GM12865 (cell line): ENCODE measurements at places on chromosomes 12 and 14.
A peak's percentile ranks its signal among the peaks of the same experiment; 100 is the strongest.

GRCh38 chr12:108772891-108773797 lies 41.8 kb upstream of the CORO1C start:
- no peak for DNase-seq

DNA sequence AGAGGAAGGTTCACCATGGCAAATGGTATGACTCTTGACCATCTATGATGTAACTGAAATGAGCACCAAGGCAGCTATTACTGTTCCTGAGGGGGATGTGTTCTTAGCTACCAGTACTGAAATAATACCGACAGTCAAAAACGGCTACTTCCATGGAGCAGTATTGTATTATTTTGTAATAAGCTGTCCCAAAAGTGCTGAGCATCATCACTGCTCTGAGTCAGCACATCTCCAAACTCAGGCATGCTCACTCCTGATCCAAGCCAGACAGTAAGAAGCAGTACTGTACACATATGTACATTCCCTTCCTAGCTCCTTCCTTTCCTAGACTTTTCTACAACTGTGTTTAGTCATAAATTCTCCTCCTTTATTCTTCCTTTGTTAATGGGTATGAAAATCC lies 8.6 kb downstream of the VTI1B start:
- no peak for DNase-seq

- peak; percentile 83 for DNase-seq
These were observed 57.2 kb upstream of the AEBP2 start for GRCh38 chr12:19382111-19382526.

GRCh38 chr14:41663473-41663850 lies 56.8 kb downstream of the LRFN5 start:
- no peak for DNase-seq

DNA sequence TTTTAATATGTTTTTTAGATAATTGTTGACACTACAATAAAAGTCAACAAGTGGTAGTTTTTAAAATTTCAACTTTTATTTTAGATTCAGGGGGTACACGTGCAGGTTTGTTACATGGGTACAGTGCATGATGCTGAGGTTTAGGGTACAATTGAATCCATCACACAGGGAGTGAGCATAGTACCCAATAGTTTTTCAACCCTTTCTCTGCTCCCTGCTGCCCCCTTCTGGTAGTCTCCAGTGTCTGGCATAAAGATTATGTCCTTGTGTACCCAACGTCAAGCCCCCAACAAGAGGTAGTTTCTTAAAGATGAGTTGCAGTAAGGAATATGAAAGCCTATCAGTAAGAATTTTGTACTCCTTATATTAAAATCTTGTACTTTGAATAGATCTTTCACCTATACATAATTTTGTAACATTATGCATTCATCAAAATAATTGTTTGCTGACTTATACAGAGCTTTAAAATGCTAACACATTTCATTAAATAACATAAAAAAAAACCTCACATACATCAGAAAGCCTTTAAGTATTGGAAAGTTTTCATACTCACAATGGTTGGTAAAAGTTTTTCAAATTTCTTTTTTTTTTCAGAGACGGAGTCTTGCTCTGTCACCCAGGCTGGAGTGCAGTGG lies 5.4 kb upstream of the RALGAPA1 start:
- DNase-seq: peak; percentile 73

DNA sequence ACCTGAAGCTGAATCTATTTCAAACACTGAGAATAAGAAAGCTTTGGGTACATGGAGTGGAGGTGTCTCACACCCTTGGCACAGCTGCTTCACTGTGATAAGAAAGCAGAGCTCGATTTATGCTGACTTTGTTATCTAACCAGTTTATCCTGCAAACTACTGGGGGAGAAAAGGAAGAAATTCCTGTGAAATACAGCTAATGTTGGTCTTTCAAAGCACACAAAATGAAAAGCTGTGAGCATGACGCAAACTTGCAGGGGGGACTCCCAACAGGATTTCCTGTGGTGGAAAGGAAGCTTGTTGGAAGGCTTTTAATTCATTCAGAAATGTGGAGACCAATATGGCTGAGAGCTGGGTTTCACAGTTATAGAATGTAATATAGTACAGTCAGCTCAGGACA lies 53.4 kb downstream of the SRGAP1 start:
- DNase-seq: peak; percentile 9

- DNase-seq: no peak
These were observed 37.6 kb upstream of the LTBP2 start for GRCh38 chr14:74649673-74650072.

GRCh38 chr14:77573964-77574363 lies 42.5 kb downstream of the SPTLC2 start:
- DNase-seq: no peak

- DNase-seq: no peak
These were observed 68.2 kb downstream of the ATP23 start for GRCh38 chr12:58009405-58010195.

- no peak for DNase-seq
These were observed 38.7 kb upstream of the MTERF2 start for GRCh38 chr12:107025671-107026070.

- peak; percentile 49 for DNase-seq
These were observed 13.4 kb downstream of the ATXN2 start for GRCh38 chr12:111585690-111586089.

- DNase-seq: no peak
These were observed 472.2 kb downstream of the RAD51B start for GRCh38 chr14:68291820-68292219.

DNA sequence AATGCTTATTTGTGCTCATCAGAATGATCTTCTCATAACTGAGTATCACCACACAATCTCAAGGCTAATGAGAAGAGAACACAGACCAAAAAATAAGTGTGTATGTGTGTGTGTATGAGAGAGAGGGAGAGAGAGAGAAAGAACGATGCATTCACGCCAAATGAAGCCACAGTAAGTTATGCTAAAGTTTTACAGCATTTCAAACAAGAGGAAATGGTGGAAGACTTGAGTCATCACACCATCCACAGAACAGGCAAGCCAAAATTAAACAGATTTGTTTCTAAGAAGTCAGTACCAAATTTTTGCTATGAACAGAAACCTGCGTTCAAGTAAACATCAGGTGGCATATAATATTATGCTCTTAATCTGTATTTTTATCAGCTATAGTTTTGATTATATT lies 141.2 kb downstream of the MED13L start:
- no peak for DNase-seq

DNA sequence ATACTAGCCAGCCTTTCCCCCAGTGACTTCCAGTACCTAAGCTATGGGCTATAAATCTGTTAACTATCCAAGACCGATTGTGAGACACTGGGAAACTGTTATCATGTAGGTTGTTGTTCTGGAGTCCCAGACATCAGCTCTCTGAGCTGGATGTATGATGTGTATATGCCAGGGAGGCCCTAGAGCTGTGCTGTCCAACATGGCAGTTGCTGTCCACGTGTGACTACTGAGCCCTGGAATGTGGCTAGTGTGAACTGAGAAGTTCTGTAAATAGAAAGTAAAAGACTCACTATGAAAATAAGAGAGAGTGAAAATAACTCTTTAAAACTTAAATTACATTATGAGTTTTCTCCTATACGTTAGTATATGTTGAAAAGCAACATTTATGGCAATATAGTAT lies 755.8 kb upstream of the FBXO33 start:
- DNase-seq: no peak

GRCh38 chr14:67663633-67664032 lies 10.8 kb downstream of the VTI1B start:
- DNase-seq: no peak

DNA sequence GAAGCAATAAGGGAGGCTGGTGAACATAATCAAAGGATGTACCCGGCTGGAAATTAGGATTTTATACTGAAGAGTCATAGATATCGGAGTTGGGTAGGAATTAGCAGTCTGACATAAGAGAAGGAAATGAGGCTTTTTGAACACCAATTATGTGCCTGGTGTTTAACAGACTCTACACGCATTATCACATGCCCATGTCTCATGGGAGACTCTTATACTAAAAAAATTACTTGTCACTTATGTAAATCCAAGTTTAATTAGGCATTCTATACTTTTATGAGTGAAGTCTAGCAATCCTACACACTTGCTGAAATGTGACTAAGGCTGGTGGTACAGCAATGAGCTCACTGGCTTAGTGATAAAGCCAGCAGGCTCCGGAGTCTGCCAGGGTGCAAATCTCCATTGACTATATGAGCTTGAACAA lies 93.5 kb downstream of the NUAK1 start:
- DNase-seq: no peak

DNA sequence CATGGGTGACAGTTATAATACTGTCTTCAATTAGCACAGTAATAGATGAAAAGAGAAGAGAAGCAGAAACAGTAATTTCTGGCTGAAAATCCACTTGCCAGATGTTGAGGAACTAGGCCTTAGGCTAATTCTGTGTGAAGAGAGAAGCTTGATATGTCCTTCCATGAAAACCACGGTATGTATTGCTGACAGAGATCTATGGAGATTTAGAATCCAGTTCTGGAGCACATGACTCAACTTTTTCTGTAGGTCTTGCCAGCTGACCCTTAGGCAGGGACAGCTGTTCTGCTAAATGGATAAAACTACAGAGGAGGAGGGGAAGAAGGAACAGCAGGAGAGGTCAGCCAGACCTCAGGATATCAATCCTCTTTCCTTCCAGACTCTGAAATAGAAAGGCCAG lies 211.5 kb downstream of the PRKD1 start:
- no peak for DNase-seq

GRCh38 chr12:27193106-27193505 lies 51.0 kb upstream of the STK38L start:
- DNase-seq: no peak

- DNase-seq: peak; percentile 31
These were observed 26.1 kb upstream of the STAC3 start for GRCh38 chr12:57276935-57277563.

GRCh38 chr12:69423037-69423905 lies 46.9 kb upstream of the FRS2 start:
- no peak for DNase-seq

- DNase-seq: no peak
These were observed 17.5 kb downstream of the YBX3 start for GRCh38 chr12:10705655-10706054.

GRCh38 chr12:132384916-132385774 lies 55.8 kb upstream of the GALNT9 start:
- no peak for DNase-seq

DNA sequence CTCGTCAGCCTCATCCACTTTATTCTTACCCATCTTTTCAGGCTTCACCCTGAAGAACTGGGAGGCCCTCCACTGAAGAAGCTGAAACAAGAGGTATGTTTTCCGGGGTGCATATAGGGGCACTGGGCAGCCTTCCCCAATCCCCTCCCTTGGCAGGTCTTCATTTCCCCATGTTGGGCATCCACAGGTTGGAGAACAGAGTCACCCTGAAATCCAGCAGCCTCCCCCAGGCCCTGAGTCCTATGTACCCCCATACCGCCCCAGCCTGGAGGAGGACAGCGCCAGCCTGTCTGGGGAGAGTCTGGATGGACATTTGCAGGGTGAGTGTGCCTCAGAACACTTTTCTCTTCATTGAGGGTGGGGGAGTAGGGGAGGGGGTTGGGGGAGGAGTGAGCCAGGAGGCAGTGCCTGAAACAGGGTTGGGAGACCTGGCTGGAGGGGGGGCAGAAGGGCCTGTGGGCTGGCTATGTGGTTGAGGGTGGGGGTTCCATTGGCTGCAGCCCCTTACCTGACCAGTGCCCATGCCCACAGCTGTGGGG lies 4.0 kb downstream of the NAB2 start:
- no peak for DNase-seq

DNA sequence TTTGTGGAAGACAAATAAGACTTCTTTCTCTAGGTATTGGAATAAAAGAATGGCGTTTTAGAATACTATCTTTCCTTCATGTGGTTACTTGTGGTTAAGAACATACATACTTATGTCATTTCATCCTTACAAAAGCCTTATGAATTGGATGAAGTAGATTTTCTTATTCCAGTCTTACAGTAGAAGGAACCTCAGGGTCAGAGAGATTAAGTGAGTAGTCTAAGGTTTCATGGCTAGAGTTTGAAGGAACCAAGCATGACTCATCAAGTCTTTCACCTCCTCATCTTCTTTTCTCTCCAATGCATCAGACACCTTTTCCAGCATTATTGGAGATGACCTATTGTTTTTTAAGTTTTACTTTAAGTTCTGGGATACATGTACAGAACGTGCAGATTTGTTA lies 92.9 kb upstream of the NEDD1 start:
- DNase-seq: no peak

DNA sequence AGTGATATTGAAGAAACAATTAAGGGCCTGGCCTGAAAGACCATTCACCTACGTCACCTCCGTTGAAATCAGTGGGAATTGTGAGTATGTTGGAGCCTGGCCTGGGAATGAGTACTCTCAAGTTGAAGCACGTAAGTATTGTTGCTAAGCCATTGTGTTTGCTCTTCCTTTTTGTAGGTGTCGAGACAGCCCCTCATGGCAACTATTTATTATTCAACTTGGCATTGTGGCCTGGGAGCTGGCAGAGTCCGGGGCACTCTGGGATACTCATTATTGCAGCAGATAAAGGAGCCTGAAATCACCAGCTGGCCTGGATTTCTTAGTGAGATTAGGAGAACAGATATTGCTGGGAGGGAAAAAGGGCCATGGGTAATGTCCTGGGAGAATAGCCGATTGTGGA lies 147.4 kb downstream of the C12orf75 start:
- DNase-seq: no peak

- DNase-seq: no peak
These were observed 114.3 kb downstream of the SLC15A5 start for GRCh38 chr12:16163146-16163545.

- no peak for DNase-seq
These were observed 1937.5 kb upstream of the SEL1L start for GRCh38 chr14:83470959-83471695.

DNA sequence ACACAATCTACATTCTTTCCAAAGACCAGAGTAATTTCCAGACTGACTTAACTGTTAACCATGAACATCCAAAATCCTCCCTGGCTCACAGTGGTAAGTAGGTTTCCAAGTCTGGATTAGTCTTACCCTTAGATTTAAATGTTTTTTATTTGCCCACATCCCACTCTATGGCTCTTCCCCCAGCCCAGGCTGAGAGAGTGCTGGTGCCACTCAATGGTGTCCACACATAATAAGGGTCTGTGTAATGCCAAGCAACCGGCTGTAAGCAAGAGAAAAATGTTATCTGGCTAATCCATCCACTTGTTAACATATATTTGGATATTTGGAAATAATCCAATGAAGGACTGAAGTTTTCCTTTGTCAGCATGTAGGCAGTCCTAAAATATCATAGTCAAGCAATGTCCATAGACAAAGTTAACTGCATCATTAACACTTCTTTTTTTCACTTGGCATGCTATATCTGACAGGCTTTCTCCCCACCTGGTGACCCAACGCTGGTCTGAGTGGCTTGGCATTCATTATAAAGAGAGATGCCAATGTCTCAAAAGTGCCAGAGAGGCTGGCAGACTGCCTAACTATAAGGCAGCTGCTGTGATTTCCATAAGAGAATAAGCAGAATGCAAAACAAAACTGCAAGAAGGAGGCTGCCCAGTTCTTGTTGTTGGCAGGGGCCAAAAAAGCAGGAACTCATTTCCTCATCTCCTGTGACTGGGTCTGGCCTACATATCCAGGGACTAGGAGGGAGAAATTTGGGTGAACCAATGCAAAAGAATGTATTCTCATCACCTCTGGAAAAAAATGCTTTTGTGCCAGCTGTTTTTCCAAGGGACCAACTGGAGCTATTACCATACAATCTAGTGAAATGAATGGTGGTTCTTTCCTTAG lies 13.9 kb upstream of the HOXC13 start:
- no peak for DNase-seq

- no peak for DNase-seq
These were observed 75.4 kb downstream of the FUT8 start for GRCh38 chr14:65487783-65488494.

- DNase-seq: no peak
These were observed 33.8 kb downstream of the WBP11 start for GRCh38 chr12:14769466-14769968.
